ENCODE measurements at places on chromosomes 1 and 21.

- no peak for DNase-seq
Measured at GRCh38 chr1:110300412-110301085, 38.6 kb upstream of the RBM15 start.

- DNase-seq, result no peak
Measured at GRCh38 chr1:23090056-23090455, 70.8 kb downstream of the KDM1A start.

DNA sequence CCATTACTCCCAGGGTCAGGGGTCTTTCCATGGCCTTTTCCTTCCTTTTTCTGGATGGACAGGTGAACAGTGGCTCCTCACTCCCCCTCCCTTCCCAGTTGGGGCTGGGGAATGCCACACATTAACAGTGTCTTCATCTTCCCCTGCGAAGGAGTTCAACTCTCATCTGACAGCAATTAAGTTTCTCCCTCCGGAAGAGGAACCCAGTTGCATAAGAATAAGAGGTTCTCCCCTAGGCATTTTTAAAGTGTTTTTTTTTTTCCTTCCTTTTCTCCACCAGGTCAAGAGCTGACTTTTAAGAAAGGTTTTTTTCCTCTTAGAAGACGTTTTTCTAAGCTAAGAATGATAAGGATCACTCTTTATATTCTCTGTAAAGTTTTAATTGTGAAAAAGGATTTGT, 42.3 kb upstream of the FASLG start:
- DNase-seq, result no peak

DNA sequence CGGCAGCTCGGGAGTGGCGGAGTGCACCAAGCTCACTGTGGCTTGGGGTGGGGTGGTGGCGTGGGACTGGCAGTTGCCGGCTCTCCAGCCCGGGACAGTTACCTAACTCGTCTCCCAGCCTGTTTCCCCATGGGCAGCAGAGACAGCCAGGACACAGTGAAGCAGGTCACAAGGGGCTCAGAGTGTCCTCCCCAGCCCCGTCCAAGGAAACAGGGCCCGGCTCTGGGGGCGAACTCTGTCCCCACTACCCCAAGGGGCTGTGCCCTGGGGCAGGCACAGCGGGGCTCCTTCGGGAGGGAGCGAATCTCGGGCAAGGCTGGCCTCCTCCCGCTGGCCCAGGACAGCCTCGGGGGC, 759 bp downstream of the GPR157 start:
- no peak for DNase-seq

GRCh38 chr1:202805886-202806844, 2.1 kb downstream of the KDM5B start:
- no peak for DNase-seq

GRCh38 chr1:50529510-50529909, 106.3 kb upstream of the DMRTA2 start:
- DNase-seq, result no peak

DNA sequence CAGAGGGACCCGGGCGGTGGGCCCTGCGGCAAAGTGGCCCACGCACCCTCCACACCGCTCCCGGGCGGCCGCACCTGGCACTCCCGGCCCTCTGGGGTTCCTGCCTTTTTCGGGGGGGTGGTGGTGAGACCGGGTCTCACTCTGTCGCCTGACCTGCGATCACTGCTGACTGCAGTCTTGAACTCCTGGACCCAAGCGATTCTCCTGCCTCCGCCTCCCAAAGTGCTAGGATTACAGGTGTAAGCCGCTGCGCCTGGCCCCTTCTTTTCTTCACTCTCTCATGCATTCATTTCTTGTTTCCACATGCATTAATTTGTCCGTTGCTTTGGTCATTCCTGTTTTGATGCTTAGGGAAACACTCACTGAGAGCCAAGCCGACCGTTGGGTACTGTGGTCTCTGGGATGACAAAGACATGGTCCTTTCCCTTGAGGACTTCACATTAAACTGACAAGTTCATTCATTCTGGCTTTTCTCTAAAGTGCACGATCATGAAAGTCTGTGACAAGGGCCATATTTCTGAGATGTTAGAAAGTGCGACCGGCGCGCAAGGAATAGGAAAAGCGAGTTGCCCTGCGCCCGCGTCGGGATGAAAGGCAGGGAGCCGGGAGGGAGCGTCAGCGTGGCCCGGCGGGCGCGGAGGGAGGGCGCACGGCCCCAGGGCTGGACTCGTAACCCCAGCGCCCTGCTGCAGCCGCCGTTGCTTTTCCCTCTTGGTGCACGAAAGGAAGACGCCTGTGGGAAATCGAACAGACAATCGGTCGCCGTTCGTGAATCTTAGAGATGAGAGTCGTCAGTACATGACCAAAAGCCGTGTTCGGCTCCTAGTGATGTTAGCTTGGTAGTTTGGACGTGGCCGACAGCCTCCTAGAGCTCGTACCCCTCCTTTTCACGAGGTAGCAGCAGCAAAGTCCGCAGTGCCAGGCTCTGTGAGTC, 1.0 kb upstream of the MCOLN2 start:
- DNase-seq, result no peak

- DNase-seq, result no peak
Measured at GRCh38 chr1:205928317-205928716, 14.9 kb downstream of the SLC26A9 start.

DNA sequence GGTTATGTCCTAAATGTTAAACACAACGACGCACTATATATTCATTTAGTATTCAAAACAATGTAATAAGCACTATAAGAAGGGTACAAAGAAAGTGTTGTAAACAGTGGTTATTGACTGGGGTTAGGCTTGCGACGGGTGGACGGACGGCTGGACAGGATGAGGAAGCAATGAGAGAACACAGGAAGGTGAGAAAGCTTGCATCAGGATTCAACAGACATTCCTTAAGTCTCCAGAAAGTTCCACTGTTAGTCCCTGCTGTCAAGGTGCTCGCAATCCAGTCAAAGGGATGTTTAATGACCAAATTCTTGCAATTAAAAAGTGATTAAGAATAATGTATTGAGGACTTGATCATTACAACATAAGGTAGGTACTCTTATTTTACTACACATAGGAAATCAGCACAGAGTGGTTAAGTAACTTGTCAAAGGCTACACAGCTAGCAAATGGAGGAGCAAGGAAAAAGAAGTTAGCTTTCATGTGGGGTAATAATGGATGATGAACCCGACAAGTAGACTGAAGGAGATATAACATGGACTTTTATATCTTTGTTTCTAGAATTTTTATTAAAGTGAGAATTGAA, 994 bp upstream of the ACBD6 start:
- DNase-seq, result no peak

- no peak for DNase-seq
Measured at GRCh38 chr1:14740016-14740415, 141.5 kb downstream of the KAZN start.

DNA sequence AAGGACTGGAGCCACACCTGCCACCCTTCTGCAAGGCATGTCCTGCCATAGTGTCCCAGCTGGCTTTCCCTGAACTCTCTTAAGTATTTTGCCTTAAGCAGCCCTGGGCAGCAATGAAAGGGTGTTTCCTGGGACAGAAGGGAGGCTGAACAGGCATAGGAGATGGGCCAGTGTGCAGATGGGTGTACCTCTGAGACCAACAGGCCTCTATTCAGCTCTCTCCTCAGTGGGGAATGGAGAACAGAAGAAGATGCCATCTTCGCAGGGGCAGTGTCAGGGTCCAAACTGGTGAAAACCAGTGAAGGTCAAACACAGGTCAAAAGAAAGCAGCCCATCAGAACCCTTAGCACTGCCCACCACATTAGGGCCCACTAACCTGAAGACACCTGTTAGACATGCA, 53.2 kb downstream of the FAM78B start:
- DNase-seq, result no peak

DNA sequence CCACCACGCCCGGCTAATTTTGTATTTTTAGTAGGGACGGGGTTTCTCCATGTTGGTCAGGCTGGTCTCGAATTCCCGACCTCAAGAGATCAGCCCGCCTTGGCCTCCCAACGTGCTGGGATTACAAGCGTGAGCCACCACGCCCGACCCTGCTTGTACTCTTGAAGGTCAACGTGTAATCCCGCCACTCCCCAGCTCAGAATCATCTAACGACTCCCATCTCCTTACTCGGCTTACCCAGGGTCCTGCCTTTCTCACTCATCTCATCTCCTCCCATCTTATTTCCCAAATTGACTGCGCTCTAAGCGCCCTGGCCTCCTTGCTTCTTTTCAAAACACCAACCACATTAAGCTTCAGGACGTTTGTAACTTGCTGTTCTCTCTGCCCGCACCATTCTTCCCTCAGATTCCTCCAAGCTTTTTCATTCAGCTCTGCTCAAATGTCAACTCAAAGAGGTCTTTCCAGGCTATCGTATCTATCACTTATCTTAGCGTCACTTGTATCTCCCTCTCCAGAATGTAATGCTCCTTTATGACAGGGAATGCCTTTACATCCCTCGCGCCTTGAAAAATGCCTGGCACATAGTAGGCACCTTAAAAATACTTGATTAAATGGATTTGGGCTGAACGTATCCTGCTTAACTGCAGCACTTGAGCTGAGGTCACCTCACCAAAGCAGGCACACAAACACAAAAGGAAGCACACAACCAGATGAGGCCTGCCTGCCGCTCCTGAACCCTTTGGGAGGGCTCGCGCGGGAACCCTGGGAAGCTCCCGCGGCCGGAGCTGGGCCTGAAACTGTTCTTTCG, 1.4 kb upstream of the USP1 start:
- DNase-seq, result no peak

DNA sequence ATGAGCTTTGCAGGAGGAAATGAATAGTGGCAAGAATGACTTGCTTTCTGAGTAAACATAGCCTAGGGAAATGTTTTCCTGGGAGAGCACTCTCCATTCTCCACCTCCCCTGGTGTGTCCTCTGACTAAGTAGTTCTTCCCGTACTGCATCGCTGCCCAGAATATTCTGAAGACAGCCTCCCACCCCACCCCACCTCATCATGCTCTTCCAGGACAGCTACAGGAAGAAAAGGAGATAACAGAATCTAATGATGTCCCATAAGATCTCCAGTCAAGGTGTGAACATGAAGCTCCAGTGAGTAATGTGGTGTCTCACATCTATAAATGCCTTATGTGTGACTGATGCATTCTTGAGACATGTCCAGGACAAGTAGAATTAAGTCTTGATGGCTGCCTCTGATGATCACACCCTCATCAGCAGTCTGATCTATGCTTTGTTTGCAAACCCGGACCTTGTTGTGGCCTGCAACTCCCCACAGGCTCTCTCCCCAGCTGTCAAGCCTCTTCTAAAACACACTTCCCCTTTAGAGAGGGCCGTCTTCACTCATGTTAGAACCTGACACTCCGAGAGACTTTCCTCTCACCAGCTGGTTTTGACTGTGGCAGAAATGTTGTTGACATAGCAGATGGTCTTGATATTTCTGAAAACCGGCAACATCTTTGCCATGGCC, 183.0 kb downstream of the CYYR1 start:
- DNase-seq, result no peak

GRCh38 chr1:234230414-234230862, 142.8 kb upstream of the COA6 start:
- no peak for DNase-seq

- no peak for DNase-seq
Measured at GRCh38 chr1:244730153-244730933, 77.4 kb downstream of the DESI2 start.

- DNase-seq, result no peak
Measured at GRCh38 chr1:228745497-228745896, 10.2 kb downstream of the RHOU start.
